ENCODE measurements at places on chromosomes 7 and 10.
A peak's percentile ranks its signal among the peaks of the same experiment; 100 is the strongest.

- DNase-seq: peak; percentile 69
Measured at GRCh38 chr10:69914398-69915214, 112.9 kb downstream of the COL13A1 start.

DNA sequence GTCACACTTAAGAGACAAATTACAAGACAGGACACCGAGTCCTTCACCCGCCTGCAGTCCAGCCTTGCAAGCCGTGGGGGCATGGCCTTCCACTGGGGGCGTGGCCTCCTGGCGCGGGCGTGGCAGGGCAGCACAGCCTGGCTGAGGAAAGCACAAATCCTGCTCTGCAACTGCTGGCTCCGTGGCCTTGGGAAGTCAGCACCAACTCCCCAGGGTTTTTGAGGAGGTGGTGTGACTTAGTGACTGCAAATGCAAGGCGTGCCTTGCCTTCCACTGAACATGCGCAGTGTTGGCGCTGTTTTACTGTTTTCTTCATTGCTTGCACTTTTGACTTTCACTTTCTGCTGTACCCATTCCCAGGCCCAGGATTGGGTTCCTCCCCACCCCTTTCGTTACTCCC, 12.9 kb upstream of the BMS1 start:
- DNase-seq: no peak

DNA sequence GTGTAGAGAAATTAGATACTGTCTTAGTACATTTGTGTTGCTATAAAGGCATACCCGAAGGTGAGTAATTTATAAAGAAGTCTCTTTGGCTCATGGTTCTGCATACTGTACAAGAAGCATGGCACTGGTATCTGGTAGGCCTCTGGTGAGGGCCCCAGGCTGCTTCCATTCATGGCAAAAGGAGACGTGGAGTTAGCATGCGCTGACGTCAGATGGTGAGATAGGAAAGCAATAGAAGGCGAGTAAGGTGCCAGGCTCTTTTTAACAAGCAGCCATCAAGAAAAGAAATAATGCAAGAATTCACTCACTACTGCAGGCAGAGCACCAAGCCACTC, 38.1 kb downstream of the AKR1C8 start:
- DNase-seq: no peak

GRCh38 chr7:127940381-127941160, 90.7 kb downstream of the LRRC4 start:
- no peak for DNase-seq

GRCh38 chr7:5363729-5364128, 59.9 kb downstream of the TNRC18 start:
- peak; percentile 60 for DNase-seq

DNA sequence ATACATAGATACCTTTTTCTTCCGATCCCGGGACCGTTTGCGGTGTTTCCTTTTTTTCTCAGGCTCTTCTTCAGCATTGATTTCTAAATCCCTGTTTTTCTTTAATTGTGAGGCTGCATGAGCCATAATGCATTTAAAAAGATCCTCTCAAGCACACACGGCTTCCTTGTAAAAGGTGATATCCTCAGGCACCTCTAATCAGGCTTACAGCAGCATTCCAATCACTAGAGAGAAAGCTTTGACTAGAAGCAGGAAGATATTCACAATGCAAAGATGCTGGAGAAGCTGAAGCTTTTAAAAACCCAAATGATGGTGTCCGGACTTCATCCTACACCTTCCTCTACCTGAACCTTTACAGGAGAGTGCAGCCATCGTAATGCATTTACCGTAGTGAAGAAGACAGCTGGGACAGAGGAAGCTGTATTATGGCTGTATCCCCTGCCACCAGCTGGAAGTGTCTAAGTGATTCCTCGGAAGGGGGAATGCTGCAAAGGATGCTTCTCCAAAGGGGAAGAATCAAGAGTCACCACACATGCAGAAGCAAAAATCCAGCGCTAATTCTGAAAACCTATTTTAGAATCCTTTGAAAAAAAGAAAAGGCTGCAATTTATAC, at the start of gene ANK3:
Gene ANK3, minus strand, starts transcription at position 463 of the 613 bp plus-strand sequence. Its CDS starts 337 bp downstream, at position 126.
- no peak for DNase-seq

- peak; percentile 40 for DNase-seq
Measured at GRCh38 chr7:129169171-129169671, 19.2 kb upstream of the SMO start.

- DNase-seq: no peak
Measured at GRCh38 chr7:12985228-12985627, 297.8 kb downstream of the ARL4A start.

GRCh38 chr7:133253519-133253875, 619 bp downstream of the EXOC4 start:
- peak; percentile 24 for DNase-seq

DNA sequence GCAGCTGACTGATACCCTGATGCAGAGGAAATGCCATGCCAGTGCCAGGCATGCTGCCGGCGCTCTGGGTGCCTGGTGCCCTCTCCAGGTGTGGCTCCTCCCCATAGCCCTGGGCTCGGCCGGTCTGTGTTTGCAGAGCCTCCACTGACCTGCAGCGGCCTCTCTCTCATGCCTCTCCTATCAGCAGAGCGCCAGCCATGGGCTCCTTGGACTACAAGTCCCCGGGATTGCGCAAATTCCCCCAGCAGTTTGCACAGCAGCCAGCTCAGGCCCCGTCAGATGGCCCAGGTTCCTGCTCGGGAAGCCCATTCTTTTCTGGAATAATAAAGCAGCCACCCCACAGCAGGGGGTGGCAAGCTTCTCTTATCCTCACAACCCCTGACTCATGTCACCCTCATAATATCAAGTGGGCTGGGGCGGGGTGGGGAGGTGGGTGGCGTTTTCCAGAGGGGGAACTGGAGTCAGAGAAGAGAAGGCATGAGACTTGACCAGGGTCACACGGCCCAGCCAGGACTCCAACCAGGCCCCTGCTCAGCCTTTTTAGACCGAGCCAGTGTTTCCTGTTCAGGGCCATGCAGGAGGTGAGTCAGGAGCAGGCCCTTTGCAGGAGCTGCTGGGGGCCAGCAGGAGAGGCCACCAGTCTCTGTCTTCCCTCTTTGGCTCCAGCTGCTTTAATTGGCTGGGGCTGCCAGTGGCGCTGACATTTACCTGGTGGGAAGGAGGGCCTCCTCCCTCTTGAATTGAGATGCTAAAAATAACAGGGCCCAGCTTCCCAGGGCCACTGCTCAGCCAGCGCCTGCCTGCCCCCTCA, 58.6 kb downstream of the ZMIZ1 start:
- DNase-seq: no peak

DNA sequence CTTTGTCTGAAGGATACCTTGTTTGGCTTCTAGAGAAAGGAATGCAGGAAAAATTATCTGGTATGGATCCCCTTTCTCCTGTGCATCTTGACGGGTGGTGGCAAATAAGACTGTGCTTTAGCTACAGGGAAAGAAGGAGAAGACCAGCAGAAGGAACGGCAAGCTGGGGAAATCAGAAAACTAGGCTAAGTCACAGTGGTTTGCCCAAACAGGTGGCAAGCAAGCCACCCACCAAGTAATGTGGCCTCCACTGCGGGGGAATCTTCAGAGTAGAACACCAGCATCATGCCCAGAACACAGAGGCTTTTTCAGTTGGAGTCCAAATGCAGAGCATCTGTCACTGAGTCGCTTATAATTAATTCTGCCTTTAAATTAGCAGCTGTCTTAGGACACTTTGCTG, 282.8 kb downstream of the PHF14 start:
- DNase-seq: no peak

GRCh38 chr7:120055300-120055699, 217.7 kb upstream of the KCND2 start:
- no peak for DNase-seq

- DNase-seq: no peak
Measured at GRCh38 chr7:40850017-40850416, 715.2 kb downstream of the SUGCT start.

DNA sequence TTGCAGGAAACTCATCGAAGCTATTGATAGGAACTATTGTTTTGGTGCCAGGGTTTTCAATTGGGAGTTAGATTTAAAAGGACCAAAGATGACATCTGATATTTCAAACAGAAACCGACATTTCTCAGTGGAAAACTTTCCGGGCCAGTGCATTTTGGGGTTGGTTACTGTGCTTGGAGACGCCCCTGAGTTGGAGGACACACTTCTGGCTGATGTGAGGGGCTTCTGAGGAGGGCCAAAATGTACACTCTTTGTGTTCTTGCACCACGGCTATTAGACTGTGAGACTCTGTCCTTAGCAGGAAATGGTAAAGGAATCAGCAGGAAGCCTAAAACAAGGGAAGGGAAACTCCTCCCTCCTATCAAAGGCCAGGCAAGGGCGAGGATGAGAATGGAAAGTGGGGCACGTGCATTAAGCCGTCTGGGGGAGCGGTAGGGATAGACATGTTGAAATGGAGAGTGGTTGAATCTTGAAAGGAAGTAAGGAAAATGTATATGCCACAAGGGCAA, 1.8 kb upstream of the SRGN start:
- peak; percentile 28 for DNase-seq

- no peak for DNase-seq
Measured at GRCh38 chr7:104951546-104951945, 62.5 kb upstream of the KMT2E start.

DNA sequence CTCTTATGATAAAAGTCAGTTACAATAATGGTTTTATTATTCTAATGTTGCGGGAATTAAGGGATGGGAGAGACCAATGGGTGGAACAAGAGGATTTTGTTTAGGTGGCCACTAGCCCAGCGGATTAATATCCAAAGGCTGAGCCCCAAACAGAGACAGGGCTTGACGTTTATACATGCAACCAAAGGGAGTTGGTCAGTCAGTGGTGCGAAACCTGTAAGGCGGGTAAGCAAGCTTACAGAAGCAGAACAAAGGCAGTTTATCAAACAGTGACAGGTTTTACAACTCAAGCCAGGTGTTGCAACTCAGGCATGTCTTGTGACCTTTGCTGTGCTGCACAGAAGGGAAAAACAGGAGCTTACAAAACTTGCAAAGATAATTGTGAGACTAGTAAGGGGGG, 622.9 kb upstream of the MBL2 start:
- no peak for DNase-seq

DNA sequence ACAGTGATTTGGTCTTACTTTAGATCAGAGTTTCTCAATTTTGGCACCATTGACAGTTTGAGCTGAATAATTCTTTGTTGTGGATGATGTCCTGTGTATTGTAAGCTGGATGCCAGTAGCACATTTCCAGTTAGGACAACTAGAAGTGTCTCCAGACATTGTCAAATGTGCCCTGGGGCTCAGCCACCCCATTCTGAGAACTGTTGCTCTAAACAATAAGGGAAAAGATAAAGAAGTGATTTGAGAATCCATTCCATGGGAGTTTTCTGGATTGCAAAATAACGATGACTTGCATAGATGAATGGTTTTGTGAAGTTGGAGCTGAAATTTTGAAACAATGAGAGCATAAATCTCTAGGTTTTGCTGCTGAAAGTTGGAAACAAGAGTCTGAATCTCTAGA, 44.6 kb downstream of the NUP205 start:
- no peak for DNase-seq

DNA sequence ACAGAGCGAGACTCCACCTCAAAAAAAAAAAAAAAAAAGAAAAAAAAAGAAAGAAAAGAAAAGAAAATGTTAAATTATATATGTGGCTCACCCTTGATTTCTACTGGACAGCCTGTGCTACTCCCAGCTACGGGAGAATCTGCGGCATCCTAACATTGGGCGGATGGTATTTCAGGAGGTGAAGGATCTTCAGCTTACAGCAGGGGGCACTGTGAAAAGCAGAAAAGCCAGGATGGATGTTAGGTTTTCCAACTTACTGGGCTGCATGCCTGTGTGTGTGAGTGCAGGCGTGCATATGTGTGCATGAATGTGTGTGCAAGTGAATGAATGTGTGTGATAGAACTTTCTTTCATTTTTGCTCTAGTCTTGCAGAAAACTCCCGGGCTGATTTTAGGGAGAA, 1066.5 kb downstream of the TYW1 start:
- DNase-seq: no peak

GRCh38 chr10:79948976-79949722, at the start of gene SFTPD:
Gene SFTPD, minus strand, starts transcription at chr10:79949105. Its CDS starts 2,446 bp downstream, at chr10:79946659.
- no peak for DNase-seq

DNA sequence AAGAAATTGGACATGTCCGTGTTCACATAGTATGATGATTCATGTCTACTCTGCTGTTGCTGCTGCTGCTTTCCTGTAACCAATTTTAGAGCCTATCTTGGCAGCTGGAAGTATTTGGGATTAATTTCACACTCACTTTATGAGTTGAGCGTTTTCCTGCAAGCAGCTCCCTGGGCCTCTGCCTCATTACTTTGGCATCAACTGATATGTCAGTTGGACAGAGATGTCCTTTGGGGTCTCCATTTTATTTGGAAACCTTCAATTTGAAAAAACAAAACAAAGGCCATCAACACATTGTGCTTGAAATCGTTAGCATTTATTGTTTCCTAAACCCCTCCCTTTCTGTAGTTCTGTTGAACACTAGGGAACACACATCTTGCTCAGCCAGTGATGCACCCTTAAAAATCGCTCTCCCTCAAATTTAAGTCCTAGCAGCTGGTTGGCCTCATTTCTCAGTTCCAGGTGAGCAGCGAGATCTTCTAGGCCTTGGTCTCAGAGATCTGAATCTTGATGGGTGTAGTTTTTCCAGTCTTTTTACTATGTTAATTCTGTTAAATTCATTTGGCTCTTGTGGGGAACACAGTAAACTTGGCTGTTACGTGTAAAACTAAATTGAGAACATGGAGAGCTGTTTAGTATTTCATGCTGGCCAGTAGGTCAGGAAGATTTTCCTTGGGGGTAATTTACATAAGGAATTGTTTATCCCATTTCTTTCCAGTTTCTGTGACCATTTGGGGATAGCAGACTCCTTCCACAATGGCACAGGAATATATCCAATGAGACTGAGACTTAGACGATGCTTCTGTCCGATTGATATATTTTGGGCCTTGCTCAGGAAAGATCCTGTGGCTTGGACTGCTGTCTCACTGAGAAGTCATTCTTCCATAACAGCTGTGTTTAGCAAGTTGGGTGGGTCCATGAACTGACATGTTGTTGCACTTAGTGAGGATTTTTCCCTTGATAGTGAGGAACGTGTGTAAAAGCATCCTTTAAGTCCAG, 371.6 kb downstream of the BBS9 start:
- DNase-seq: no peak

DNA sequence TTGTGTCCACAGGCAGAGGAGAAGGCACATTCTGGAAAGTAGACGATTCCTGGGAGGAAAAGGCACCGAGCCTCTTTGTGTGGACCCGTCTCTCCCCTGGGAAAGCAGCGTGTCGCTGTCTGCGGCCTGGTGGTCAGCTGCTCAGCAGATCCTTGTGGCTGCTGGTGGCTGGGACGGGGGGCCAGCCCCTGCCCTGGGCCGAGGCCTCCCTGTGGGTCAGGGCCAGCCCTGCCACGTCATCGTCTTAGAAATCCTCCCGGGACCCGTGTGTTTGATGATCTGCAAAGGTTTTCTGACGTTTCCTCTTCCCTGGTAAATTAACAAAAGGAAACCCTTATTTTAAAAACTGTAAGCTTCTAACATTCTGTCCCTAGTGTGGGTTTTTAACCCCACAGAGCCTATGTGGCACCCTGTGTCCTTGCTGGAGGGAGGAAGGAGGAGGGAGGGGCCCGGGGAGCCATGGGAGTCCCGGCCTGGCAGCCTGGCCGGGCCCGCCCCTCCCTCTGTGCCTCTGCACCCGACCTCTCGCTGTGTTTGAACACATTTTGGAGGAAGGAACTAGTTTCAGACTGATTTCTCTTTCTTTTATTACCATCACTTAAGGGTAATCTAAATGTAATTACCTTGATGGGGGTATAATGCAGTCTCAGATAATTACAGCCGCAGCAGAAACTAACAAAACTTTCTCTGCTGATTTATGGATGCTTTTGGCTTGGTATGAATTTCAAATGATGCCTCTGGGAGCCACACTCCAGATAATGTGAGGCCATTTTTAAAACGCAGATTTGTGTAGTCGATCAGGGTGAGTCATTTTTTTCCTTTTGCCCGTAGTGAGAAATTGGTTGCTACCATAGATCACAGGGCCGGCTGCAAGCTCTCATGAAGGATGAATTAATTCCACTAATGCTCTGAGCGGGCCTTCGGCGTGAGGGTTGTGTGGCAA, 85.5 kb downstream of the NKX6-2 start:
- no peak for DNase-seq
